ENCODE measurements at places on chromosomes 3 and 15.

GRCh38 chr3:19539518-19540392 lies 391.4 kb downstream of the KCNH8 start:
- DNase-seq = peak; percentile 59

GRCh38 chr3:189638276-189639031 lies 7.3 kb downstream of the TP63 start:
- peak; percentile 21 for DNase-seq

DNA sequence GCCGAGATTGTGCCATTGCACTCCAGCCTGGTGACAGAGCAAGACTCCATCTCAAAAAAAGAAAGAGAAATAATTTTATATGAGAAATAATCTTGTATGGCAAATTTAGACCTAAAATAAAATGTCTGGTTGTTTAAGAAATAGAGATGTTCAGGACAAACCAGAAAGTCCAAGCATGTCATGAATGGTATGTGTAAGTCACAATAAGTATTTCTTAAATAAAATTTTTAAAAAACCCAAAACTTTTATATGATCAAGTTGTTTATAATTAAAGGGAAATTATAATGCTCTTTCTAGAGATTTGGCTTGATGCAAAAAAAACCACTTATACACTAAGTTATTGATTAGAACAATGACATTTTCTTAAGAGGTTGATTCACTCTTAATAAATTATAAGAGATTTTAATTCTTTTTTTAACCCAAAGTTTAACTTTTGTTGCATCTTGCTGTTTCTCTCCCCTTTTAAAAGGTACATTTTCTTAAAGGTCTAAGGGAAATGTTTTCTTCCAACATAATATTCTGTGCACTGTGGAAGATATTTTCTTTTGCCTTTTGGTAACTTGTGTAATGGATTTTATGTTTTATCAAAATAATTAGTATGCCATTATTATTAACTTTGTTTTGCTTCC lies 105.7 kb downstream of the RTP4 start:
- no peak for DNase-seq

DNA sequence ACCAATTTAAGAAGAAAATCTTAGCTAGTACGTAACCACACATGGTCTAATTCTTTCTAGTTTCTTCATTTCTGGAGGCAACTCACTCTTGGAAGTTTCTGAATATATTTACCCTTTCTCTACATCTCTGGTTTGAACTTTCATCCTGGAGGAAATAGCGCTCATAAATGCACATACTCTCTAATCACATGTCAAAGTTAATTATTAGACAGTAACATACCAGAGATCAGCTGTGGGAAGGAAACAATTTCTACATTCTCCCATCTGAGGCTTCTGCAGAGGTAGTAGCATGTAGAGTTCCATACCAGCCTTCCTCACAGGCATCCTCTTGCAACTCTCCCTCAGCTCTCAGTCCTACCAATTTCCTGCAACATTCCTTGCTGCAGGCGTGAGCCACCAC lies 132.5 kb downstream of the RBPMS2 start:
- no peak for DNase-seq

DNA sequence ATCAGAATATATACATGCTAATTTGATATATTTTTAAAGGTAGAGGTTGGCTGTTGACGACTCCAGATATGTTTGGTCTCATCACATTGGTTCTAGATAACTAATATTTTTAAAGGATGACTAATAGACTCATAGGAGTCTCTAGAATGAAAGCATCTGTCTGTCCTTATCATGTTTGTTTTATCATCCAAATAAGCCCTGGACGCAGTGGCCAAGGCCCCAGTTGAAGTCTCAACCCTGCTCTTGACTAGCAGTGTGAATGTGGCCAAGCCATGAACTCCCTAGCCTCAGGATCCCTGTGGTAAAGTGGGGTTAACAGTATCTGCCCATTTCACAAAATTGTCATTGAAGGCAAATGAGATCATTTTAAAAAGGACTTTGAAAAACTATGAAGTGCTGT lies 53.6 kb downstream of the ABHD2 start:
- DNase-seq = no peak

DNA sequence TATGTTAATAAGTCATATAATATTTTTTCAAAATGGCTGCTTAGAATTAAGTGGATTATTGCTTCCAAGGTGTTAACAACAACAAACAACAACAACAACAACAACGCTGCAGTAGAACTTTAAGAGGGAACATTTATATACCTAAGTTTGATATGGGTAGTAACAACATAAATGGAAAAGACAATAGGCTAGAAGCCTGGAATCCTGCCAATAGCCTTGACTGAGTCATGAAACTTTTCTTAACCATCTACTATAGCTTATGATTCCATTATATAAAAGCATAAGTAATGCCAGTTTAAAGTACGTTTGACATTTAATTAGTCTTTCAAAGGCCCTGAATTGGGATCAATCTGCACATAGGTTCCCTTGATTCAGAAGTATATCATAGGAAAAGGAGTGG lies 31.2 kb downstream of the SATB1 start:
- DNase-seq = no peak

DNA sequence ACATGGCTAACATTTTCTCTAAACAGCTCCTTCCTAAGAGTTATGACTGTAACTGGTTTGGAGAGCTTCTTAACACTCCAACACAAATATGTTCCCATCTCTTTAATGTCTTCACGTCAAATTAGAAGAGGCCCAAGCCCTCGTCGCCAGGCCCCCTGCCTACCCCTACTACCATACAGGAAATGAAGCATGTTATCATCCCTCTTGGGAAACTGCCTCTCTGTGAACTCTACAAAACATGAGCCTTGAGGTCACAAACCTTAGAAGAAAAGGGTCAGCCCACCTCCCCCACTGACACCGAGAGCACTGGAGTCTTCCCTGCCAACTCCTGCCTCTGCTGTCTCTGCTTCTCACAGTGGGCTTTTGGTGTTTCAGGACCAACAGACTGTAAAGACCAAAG lies 243.1 kb upstream of the STT3B start:
- DNase-seq = no peak

DNA sequence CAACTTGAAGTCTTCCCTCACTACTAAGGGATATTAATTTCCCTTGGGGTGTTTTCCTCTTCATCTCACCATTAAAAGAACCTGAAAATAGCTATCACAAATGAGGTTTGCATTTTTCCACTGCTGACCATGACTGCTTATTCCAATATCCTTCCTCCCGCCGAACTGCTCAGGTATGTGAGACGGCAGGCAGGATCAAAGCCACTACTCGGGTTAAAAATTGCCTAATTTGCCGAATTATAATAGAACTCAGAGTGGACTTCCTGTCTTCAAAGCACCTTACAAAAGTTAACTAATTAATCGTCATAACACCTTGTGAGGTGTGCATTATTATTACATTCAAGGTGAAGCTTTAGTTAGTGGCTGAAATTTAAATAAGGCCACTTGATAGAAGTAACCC lies 655.2 kb upstream of the ADAMTS9 start:
- no peak for DNase-seq

DNA sequence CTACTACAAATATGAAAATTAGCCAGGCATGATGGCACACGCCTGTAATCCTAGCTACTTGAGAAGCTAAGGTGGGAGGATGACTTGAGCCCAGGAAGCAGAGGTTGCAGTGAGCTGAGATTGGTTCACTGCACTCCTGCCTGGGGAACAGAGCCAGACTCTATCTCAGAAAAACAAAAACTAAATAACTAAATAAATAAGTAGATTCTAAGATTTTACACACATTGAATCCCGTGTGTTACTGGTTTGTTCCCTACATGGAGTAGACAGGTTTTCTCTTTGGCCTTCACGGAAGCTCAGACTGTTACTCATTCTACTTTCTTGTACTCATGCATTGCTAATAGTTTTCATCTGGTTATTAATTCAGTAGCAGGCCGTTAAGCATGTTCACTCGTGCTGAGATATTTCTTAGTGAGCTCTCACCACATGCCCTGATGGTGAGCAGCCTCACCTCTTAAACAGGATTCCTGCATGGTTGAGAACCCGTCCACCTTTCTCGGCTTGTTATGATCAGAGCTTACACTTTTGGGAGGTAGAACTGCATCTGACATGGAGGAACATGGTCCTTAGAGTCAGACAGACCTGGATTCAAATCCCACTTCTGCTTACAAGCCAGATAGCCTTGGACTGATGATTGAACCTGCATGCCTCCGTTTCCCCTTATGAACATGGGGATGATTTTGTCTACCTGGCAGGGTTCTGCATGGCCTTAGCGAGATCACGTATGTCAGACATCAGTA lies 49.1 kb downstream of the CMTM7 start:
- DNase-seq = no peak

DNA sequence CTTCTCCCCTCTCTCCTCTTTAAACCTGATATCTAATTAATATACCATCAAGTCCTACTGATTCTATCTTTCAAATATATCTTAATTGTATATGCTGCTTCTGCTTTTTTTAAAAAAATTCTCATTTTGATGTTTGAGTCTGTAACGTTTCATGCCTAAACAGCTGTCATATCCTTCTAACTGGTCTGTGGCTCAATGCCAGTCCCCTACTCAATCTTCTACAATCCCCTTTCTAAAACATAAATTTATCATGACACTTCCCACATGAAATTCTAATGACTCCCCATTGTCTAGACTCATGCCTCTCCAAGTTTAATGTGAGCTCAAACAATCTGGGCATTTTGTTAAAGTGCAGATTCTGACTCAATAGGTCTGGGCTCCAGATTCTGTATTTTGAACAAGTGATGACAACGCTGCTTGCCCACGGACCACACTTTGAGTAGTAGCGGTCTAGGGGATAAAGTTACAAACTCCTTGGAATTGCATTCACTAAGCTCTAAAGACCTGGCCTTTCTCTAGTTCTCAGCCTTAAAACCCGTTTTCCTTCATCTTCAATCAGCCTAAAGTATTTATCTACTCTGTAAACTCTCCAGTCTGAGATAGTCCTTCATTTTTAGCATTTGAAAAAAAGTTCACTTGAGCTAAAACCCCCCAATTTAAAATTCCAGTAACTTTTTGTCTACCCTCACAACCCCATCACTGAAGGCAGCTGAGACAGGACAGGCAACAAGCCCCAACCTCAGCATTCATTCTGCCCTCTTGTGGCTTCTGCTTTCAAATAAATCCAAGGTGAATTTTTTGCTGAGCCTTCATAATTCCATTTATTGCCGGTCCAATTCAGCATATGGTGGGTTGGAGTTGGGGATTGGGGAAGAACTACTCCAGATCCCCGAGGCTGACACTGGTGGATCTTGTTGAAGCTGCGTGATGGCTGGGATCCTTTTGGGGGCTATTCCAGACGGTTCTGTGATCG lies 88.1 kb upstream of the THRB start:
- no peak for DNase-seq

DNA sequence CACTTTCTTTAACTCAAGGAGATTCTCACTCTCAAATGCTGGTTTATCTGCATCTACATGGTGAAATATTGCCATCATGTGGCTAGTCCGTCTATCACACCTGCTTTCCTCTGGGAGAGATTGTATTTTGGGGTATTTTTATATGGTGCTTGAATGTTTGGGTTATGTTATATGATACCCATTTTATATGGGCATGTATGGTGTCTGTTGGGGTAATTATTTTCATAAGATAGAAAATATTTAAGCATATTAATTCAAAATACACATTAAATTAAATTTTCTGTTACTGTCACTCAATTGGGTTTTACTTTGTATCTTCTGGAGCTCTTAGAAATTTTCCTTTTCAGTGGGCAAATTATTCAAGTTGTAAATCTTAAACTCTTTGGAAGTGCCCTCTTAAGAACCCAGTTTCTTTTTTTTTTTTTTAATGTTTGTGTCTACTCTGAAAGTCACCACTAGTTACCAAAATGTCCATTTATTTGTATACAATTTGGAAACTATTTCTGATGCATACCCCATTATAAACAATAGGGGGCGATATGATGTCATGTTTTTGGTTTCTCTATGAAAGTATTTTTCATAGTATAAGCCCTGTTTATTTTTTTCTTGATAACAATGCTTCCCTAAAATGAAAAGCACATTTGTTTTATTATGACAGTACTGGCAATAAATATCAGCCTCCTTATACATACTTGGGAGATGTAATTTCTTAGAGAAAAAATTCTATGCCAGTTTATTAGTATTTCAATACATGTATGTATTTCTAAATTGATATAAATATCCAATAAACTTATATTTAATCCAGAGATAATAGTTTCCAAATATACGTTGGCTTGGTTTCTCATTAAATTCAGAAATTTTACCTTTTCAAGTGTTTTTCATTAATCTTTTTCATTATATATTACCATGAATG lies 36.1 kb upstream of the PLSCR5 start:
- DNase-seq = peak; percentile 43

GRCh38 chr3:189108067-189108466 lies 63.7 kb upstream of the TPRG1 start:
- no peak for DNase-seq

DNA sequence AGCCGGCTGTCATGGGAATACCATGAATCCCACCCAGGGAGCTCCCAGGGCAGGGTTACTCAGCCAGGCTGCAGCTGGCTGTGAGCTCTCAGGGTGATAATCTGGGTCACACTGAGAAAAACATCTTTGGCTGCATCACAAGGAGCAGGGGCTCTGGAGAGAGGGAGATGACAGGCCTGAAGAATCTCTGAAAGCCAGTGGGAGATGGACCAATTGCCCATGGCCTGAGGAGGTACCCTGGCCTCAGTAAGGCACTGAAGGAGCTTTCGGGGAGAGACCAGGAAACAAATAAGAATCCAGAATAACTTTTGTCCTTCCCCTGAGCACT lies 28.2 kb upstream of the GOLGA6C start:
- DNase-seq = no peak

DNA sequence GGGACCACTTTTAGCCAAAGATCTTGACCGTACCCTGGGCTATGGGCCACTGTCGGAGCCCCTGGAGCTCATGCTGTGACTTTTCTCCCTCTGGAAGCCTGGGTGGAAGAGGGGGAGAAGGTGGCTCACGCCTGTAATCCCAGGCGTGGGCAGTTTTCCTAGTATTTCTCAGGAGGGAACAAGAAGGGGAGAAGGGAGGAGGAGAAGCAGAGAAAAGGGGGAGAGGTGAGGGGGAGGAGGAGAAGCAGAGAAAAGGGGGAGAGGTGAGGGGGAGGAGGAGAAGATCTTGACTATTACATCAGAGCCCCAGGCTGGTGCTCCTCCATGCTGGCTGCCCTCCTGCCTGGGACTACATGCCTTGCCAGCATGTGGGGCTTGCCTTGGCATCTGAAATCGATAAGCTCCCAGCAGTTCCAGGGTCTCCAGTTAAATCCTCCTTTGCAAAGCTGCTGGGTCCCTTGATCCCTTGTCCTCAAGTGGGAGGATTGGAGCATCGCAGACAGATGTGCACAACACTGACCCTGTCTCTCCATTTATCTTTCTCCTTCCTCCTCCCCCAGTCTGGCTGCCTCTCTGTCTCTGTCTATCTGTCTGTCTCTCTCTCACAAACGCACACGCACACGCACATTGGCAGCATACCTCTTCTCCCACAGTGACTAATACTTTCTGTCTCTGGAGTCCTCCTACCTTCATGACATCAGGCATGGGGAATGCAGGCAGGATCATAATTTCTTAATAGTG lies 41.6 kb downstream of the MRAS start:
- no peak for DNase-seq

- no peak for DNase-seq
Observed at GRCh38 chr3:145224886-145225285, 936.1 kb downstream of the PLOD2 start.

Data from GM12865 (cell line).